Hair follicle dermal papilla cell (primary cell): ENCODE measurements at places on chromosomes 13 and 19. TPM values are rescaled to one million over a fixed set of nuclear protein-coding genes. Genes with fewer than 3 reads are reported as not detected.

The MEDAG gene
- 1.8 and 4.5 TPM in 2 replicates for total RNA-seq

The ZNF486 gene
- 5.8 and 6.7 TPM in 2 replicates for total RNA-seq

The PRX gene
- 2.8 and 3.1 TPM in 2 replicates for total RNA-seq

The F10 gene
- total RNA-seq = 5.7 and 10.6 TPM in 2 replicates

The CYP4F3 gene
- not detected in 2 replicates for total RNA-seq
